ENCODE measurements at places on chromosomes 13 and 19. TPM values are rescaled to one million over a fixed set of nuclear protein-coding genes. Genes with fewer than 3 reads are reported as not detected.

The PRTN3 gene
- not detected for total RNA-seq

The HIPK4 gene
- not detected for total RNA-seq

The CLIP3 gene
- 3.0 TPM for total RNA-seq

The FGF22 gene
- 1.8 TPM for total RNA-seq

The OR7A5 gene
- total RNA-seq, result not detected

The ZNF175 gene
- total RNA-seq, result 10.2 TPM

The GSX1 gene
- total RNA-seq, result not detected

The ZNF121 gene
- total RNA-seq, result 47.8 TPM

The RASGRP4 gene
- 32.7 TPM for total RNA-seq

The CCDC169 gene
- not detected for total RNA-seq

The F2RL3 gene
- not detected for total RNA-seq

The CBARP gene
- total RNA-seq, result 0.15 TPM

The UHRF1 gene
- total RNA-seq, result 0.11 TPM

The ZNF69 gene
- total RNA-seq, result 5.0 TPM

The ZNF329 gene
- total RNA-seq, result 2.8 TPM

The GPR18 gene
- total RNA-seq, result 16.0 TPM

The BLVRB gene
- total RNA-seq, result 11.0 TPM

The KRTDAP gene
- total RNA-seq, result not detected

The NOVA2 gene
- 0.20 TPM for total RNA-seq

The ZNF677 gene
- 3.1 TPM for total RNA-seq
